ENCODE measurements at places on chromosomes 16 and 17. TPM values are rescaled to one million over a fixed set of nuclear protein-coding genes. Genes with fewer than 3 reads are reported as not detected.

- DNase-seq = no peak
Measured at GRCh38 chr16:88739977-88740726, 33.8 kb downstream of the CTU2 start.

GRCh38 chr16:23104032-23104955 lies 45.0 kb downstream of the USP31 start:
- DNase-seq = no peak

DNA sequence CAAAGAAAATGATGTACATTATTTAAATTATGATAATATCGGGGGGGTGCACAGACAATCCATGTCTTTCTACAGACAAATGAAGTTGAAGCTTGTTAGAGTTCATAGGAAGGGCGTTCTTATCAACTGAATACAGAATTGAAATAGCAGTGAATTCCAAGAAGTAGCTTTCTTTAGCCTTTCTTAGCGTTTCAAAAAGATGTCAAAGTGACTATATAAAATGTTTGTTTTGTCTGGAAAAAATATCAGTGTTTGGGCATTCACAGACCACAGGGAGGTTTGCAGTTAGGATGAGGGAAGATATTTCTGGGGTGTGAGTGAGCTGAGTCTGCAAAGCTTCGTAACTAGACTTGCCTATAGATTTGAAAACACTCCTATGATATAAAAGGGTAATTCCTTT lies 55.0 kb downstream of the STX8 start:
- no peak for DNase-seq

DNA sequence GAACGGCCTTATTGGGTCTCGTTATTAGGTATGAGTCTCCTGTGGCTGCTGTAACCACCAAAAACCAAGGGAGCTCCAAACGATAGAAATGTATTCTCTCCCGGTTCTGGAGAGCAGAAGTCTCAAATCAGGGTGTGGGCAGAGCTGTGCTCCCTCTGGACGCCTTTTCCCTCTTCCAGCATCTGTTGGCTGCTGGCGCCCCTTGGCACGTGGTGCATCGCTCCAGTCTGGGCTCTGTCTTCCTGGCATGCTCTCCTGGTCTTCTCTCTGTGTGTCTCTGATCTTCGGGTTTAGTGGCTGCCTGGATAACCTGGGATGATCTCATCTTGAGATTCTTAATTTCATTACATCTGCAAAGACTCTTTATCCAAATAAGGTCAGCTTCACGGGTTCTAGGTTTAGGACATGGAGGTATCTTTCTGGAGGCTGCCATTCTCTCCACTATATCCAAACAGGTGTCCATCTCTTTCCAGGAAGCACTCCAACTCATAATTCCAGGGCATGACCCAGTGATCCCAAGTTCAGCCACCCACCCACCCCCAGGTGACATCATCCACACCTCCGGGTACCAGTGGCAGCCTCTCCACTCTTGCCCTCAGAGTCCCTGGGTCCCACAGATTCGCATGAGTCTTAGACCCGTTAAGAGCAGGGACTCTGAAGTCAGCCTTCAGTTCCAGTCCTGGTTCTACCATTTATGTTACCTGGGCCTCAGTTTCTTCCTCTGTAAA lies 145.5 kb upstream of the FOXF1 start:
- no peak for DNase-seq

GRCh38 chr16:81519301-81520150 lies 74.9 kb downstream of the CMIP start:
- no peak for DNase-seq

DNA sequence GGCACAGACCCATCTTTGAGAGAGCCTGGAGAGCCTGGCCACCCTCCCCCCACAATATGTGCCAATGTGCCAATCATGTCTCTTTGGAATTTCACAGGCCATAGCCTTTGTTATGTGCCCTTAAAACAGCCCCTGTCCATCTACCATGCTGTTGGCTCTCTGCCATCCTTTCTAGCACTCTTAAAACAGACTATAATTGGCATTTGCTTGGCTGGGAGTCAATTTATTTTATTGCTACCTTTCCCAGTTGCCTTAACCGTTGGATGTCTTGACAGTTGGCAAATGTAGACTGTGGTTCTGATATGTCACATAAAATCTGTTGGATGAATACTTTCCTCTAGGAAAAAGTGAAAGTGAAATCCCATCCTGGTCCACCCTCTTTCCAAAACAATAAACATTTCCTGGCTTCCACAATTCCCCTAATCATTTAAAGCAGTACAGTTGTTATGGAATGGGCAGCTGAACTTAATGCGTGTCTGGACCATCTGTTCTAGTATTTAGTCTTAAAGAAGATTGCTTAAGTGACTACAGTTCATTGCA lies 394.0 kb downstream of the KCNJ2 start:
- DNase-seq = no peak

GRCh38 chr16:11677451-11677951 lies 9.2 kb downstream of the SNN start:
- DNase-seq = no peak

DNA sequence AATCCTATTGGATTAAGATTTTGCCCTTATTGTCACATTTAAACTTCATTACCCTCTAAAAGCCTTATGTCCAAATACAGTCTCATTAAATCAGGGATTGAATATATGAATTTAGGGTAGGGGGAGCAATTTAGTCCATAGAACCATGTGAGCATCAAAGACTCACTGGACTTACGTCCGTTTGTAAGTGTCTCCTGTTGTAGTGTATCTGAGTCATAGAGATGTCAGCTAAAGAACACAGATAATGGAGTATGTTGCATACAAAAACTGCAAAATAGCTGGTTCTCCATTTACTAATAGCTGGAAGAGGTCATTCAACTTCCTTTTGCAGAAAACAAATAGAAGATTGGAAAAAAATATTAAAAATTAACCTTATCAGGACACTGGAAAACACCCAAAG lies 599.1 kb upstream of the SOX9 start:
- no peak for DNase-seq

GRCh38 chr17:62092784-62093183 lies 27.7 kb upstream of the MED13 start:
- no peak for DNase-seq

The CNTD1 gene
- total RNA-seq = not detected

The ETV4 gene
- total RNA-seq = 2.7 TPM

All from activated CD8-positive, alpha-beta T cell treated with anti-CD3 and anti-CD28 coated beads, Interleukin-2, amount 10 ng/mL, durations not matched to agents 7 days and 5 days (primary cell).